Right ventricle myocardium superior (tissue), 1 donor: ENCODE measurements at places on chromosomes 12 and 14.

DNA sequence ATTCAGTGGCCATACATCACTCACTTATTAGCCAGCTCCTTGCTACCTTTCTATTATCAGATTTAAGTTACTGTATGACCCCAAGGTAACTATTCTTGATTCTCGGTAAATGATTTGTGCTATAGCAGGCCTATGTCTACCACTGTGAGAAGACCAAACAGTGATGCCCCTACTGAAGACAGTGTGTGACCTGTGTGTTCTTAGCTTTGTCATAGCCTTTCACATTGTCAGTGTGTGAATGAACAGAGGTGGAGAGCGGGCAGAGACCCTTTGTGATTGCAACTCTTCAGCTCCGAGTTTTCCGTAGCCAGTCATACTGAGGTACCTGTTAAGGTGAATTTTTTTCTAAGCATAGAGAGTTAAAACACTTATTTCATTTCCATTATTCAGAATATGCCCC is 294.0 kb downstream of the LRFN5 start:
- DNase-seq, result no peak

DNA sequence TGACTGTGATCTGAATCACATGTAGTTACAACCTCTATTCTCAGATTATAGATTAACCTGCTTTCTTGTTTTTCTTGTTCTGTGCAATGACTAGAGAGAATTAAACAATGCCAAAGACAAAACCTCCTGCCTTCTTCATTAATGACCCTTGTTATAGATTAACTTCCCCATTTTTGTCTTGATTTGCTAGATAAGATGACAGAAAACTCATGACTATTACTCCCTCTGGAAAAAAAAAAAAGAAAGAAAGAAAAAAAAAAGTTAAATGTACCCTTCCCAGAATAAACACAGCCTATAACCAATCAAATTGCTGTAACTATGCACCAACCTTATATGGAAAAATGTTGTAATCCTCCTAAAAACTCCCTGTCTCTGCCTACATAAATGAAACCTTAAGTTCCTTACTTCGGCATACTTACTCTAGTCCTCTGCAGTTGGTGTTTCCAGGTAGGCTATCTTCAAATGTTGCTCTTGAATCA is 41.1 kb upstream of the PCED1B start:
- no peak for DNase-seq

DNA sequence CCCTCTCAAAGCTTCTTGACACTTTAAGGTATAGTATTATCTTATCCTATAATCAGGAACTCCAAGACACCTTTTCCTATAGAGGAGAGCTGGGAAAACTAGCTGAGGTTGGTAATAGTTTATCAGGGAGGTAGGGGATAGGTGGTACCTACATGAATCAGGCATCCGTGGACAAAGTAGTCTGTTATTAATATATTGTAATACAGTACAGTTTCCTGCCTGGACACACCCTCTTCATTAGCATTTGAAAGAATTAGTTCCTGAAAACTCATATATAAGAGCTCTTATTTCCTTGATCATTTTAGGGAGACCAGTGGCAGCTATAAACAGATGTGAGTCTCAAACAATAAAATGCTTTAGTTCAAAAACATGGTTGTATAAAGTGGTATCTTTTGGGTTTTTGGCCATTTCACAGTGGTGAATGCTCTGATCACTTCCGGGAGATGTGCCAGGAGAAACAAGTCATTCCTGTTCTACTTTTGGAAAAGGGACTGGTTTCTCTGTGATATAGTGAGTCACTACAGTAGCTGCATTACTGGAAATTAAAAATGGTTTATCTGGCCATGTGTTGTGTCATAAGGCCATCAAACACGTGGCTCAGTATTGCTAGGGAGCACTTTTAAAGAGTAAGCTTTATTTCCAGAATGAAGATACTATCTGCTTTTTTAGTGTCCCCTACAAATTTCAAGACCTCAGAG is 98.1 kb downstream of the KLRB1 start:
- no peak for DNase-seq

- no peak for DNase-seq
Observed at GRCh38 chr12:127745469-127746212, 521.3 kb upstream of the TMEM132C start.

GRCh38 chr12:22529281-22530060 is 14.9 kb downstream of the C2CD5 start:
- DNase-seq, result no peak

- no peak for DNase-seq
Observed at GRCh38 chr12:82242729-82243128, 115.5 kb downstream of the CCDC59 start.
